Activated CD4-positive, alpha-beta T cell treated with anti-CD3 and anti-CD28 coated beads, Interleukin-2, Interleukin-4, amounts not matched to agents 100 ng/mL and 50 ng/mL, durations not matched to agents 16 hours and 8 hours (primary cell): ENCODE measurements at places on chromosomes 4 and X.

DNA sequence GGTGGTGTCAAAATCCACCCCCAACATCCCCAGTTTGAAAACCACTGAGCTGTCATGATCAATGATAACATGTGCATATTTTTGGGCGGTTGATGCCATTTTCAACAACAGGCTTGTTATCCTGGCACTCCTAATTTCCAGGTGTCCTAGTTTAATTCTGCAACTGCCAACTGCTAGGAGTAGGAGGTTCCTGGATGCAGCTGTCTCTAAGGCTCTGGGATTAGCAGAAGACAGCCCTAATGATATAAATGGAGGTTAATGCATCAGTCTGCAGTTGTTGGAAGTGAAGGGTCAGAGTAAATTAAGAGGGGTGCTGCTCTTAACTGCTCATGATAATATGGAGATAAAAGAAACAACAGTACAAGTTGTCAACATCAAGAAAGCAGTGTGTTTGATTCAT lies 23.8 kb downstream of the ARFIP1 start:
- DNase-seq: no peak

- no peak for DNase-seq
Observed at GRCh38 chr4:82437285-82438005, 7.1 kb downstream of the ENOPH1 start.

DNA sequence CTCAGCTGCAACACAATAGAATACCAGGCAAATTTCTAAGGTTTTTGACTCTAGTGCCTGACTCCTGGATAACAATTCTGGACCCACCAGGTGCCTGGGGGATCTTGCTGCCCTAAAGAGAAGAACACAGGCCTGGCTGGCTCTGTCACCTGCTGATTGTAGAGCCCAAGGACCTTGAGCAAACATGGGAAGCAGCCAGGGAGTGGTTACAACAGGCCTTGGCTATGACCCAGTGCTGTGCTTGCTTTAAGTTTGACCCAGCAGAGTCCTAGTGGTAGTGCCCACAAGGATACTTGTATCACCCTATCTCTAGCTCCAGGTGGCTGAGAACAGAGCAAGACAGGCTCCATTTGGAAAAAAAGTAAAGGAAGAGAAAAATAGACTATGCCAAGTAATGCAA lies 176.8 kb upstream of the DCAF12L2 start:
- no peak for DNase-seq

GRCh38 chr4:53804719-53805118 lies 213.4 kb upstream of the LNX1 start:
- DNase-seq: peak; percentile 22

DNA sequence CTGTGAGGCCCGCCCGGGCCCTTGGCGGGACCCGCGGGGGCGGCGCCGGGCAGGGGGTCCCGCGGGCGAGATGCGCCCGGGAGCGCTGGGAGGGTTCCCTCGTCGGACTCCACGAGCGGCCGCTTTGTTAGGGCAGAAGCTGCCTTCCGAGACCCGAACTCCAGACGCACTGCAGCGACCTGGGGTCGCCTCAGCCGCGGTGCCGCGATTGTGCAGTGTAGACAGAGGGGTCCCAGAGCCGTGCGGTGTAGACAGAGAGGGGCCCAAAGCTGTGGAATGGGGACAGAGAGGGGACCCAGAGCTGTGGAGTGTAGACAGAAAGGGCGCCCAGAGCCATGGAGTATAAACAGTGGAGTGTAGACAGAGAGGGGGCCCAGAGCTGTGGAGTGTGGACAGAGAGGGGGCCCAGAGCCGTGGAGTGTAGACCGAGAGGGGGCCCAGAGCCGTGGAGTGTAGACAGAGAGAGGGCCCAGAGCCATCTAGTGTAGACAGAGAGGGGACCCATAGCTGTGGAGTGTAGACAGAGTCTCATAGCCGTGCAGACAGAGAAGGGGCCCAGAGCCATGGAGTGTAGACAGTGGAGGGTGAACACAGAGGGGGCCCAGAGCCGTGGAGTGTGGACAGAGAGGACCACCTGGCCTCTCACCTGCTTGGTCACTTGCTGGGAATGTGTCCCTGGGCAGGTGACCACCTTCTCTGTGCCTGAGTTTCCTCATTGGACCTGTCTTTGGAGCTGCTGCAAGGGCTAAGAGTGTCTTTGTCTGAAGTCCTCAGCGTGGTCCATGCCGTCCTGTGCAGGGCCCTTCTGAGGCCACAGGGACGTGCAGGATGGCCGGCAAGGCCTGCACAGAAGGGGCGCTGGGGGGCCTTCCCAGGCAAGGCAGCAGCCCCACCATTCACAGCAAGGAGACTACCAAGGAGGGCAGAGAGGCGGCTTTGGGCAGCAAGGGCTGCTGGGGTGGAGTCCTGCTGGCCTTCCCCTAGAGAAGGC lies 875 bp downstream of the RGS12 start:
- DNase-seq: no peak

DNA sequence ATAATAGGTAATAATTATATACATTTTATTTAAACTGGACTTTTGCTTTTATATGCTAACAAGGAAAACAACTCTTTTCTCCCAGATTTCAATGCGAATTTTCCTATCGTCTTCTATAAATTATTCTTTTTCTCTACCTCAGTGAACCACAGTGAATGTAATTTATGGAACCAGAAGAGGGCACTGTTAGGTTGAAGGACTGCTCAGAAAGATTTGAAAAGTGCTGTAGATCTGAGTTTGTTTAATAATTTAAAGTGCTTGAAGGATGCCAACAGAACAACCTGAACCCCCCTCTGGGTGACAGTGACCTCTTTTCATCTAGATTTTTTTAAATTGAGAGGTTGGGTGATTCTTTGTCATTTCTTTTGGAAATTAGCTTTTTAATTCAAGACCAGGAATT lies 54.9 kb downstream of the PHOX2B start:
- peak; percentile 22 for DNase-seq

GRCh38 chrX:17655211-17656034 lies 81.9 kb upstream of the SCML1 start:
- DNase-seq: no peak

DNA sequence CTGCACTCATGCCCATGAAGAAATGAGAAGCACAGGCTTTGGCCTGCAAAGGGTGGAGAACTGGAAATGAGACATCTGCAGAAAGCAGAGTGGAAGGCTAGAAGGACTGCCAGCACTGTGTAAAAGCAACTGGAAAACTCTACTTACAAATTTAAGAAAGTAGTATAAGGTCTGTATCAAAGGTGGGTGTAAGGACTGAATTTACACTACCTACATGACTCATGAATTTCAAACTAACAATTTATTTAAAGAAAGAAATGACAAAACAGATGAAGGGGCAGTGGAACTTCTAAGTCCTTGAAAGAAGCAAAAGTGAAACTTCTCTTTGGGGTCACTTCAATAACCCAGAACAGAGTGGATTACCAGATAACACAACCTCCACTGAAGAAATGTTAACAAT lies 71.2 kb downstream of the SLC10A7 start:
- DNase-seq: peak; percentile 11

GRCh38 chrX:49187028-49187394 lies 838 bp upstream of the PRICKLE3 start:
- no peak for DNase-seq

GRCh38 chrX:13022926-13023325 lies 21.5 kb downstream of the FAM9C start:
- no peak for DNase-seq

DNA sequence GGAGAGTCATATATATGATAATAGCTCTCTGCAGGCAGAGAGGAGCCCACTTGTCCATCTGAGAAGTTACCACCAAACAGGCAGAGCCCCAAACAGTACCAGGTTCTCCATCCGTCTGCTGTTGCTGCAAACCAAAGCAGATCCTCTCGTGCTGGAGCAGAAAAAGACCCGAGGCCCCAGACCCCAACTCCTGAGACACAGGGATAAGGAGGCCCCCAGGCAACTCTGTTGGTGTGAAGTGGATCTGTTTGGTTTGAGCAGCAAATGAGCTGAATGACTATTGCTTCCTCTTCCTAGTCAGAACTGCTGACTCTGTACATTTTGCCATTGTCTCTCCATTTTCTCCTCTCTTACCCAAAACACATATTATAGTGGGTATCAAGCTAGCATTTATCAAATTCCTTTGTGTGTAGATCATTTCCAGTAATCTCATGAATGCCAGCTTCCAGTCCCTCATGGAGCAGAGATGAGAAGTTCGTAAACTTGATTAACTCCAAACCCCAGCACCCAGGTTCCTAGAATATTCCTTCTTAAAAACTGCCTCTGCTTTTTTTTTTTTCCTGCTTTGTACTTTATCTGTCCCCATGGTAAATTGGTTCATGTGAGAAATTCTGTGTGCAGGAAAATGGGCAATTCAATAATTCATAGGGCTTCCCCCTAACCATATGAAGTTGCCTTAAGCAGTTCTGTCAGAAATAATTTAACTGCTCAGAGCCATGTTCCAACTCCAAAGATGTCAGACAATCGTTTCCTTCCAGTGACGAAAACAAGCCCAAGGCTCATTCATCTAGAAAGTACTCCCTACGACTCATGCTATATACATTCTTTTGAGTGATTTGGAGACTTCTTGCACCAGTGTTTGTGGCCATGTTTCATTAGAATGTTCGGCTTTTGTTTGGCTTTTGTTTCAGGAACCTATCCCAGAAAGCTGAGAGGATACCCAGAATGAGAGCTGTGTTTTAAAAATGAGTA lies 98.6 kb upstream of the ATXN3L start:
- peak; percentile 6 for DNase-seq

DNA sequence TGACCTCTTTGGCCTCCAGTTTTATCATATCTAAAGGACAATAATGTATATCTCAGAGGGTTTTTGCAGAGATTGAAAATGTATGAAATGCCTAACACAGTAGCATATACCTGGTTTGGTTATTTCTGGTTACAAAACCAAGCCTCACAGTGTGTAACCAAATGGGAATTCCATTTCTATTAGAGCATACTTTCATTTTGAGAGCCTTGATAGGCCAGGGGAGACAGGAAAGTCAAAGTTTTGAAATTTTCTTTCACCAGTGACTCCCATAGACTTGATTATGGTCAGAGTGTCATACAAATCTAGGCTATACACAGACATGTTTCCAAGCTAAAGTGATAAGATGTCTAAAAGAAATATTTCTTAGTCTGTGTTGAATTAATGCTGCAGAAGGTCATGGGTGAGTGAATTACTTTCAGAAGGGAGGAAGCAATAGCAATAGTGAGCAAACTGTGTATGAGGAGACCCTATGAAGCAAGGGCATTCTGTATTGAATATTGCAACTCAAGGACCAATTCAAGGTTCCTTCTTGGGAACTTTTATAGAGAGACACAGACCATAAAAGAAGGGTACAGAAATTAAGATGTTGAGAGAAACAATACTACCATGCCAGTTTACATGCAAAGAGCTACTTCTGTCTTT lies 151.1 kb downstream of the PDE5A start:
- no peak for DNase-seq

GRCh38 chr4:152283801-152284470 lies 252.0 kb downstream of the FBXW7 start:
- no peak for DNase-seq
